Foreskin fibroblast (primary cell): ENCODE measurements at places on chromosomes 2 and 18.

GRCh38 chr2:105786231-105787230, 41.8 kb downstream of the NCK2 start:
- DNase-seq, result no peak

DNA sequence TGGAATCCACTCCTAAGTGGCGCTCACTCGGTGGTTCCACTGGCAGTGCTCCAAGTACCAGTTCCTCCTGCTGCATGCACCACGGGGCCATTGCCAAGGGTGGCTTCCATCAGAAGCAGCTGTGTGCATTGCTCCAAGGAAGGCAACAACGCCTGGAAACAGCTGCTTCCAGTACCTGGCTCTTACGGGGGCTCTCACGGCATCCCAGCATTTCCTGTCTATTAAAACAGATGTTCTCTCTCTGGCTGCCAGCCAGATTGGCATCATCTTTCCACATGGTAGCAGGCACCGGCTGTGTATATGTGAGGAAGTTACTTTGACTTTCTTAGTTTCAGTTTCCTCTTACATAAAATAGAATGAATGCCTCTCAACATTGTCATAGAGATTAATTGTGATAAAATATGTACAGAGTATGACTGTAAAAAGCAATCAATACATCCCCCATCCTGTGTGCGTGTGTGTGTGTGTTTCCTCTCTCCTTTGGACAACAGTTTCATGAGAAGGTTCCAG, 84.9 kb downstream of the CMPK2 start:
- peak; percentile 9 for DNase-seq

GRCh38 chr2:8685697-8686358, 4.0 kb downstream of the ID2 start:
- DNase-seq, result no peak

DNA sequence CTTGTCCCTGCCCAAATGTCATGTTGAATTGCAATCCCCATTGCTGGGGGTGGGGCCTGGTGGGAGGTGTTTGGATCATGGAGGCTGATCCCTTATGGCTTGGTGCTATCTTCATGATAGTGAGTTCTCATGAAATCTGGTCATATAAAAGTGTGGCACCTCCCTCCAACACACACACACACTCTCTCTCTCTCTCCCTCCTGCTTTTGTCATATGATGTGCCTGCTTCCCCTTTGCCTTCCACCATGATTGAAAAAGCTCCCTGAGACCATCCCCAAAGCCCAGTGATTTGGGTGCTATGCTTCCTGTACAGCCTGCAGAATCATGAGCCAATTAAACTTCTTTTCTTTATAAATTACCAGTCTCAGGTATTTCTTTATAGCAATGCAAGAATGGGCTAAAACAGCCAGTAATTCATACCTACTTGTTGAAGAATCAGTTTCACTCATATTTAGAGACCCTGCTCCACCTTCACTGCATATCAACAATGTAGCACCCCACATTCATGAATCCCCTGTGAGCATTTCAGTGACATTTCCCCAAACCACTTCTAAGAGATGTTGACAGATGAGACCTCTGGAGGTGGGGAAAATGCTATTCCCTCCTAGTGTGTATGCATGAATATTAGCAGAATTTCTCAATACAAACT, 54.8 kb upstream of the STK17B start:
- no peak for DNase-seq

- peak; percentile 0 for DNase-seq
Measured at GRCh38 chr2:152861349-152861942, 143.0 kb downstream of the ARL6IP6 start.

DNA sequence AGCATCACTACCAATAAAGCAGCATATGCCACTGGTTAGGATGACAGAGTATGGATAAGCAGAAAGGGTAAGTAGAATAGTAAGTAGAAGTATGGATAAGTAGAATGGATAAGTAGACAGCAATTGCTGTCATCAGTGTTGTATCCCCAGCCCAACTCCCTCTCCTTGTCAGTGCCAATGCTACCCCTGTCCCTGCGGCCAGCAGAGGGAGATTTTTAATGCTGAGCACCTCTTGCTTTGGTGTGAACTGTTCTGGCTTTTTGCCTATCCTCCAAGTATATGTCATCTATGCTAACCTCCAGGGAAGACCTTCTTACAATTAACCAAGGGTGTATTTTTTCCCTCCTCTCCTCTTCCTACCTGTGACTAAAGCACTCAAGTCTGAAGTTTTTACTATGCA, 136.7 kb upstream of the SPHKAP start:
- DNase-seq, result peak; percentile 4

DNA sequence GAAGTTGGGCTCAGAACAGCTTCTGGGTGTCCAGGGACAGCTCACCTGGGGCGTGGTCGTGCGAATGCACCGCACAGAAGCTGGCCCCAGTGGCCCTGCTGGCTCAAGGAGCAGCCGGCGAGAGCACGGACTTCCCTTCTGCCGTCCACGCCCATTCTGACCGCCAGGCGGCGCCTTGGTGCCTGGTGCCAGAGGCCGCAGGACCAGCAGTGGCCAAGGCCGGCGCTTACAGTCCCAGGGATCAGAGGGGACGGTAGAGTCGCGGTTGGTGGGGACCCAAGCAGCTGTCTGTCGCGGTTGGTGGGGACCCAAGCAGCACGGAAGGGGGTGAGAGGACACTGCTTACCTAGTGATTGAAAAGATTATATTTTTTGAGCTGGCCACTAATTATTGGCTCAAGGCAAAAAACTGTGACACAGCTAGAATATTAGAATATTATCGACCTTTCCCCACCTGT, 25.7 kb downstream of the NPPC start:
- DNase-seq, result peak; percentile 82

- DNase-seq, result no peak
Measured at GRCh38 chr2:7015007-7015950, 98.1 kb downstream of the RNF144A start.

- peak; percentile 48 for DNase-seq
Measured at GRCh38 chr2:46379213-46380037, 82.2 kb downstream of the EPAS1 start.

DNA sequence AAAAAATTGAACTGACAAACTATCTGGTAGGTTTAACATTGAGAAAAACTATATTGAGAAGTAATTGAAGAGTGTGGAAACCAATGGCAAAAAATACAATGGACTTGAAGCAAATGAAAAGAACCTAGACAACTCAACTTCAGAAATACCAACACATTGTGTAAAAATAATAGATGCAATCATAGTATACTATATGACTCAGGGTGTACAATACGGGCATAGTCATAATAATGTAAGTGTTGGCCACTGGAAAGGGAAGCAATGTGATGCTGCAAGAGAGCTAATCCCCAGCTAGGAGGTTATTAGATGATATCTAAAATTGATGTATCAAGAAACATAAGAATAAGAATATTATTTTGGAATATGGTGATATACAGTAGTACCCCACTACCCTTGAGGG, 45.3 kb downstream of the SMAD7 start:
- peak; percentile 52 for DNase-seq

- DNase-seq, result no peak
Measured at GRCh38 chr2:218717262-218717661, 6.6 kb downstream of the TTLL4 start.

GRCh38 chr18:78676622-78677482, 302.8 kb upstream of the SALL3 start:
- DNase-seq, result no peak

GRCh38 chr2:138814123-138814898, 34.1 kb upstream of the NXPH2 start:
- no peak for DNase-seq

- DNase-seq, result no peak
Measured at GRCh38 chr2:170404846-170405245, 226.9 kb downstream of the MYO3B start.

- no peak for DNase-seq
Measured at GRCh38 chr2:932320-933115, 18.1 kb upstream of the SNTG2 start.

DNA sequence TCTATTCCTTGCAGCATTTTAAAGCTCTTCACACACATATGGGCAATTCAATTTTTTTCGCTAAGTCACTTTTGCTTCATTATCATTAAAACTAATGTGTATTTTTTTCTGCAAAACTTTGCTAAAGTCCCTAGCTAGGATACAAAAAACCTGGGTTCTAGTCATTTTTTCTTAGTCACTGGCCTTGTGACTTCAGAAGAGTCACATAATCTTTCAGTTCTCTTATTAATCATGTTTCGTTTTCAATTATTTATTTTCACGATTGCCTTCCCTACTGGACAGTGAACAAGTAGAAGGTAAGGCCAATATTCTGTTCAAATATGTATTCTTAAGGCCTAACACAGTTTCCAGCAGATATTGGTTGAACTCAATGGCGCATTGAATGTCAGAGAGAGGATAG, 60.9 kb upstream of the CYRIA start:
- DNase-seq, result no peak

DNA sequence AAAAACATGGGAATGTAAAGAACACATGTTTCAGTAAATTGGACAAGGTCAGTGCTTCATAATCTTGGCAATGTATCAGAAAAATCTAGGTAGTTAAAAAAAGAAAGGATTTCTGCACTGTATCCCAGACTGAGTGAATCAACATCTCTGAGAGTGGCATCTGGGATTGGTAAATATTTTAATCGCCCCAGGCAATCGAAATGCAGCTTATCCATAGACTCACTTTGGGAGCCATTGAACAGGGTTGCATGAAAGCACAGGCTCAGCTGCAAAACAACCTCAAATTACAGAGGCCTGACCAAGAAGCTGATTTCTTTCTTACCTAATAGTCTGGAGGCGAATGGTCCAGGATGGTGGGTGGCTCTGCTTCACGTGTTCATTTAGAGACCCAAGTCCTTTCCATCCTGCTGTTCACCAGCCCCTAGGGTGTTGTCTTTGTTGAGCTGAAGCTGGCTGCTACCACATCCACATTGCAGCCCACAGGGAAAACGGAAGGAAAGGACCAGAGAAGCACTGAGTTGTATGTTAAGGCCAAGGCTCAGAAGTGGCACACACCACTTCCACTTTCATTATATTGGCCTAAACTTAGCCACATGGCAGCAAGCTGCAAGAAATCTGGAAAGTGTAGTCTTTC, 59.0 kb downstream of the MOGAT1 start:
- peak; percentile 62 for DNase-seq

- DNase-seq, result no peak
Measured at GRCh38 chr2:8709611-8710010, 27.8 kb downstream of the ID2 start.

DNA sequence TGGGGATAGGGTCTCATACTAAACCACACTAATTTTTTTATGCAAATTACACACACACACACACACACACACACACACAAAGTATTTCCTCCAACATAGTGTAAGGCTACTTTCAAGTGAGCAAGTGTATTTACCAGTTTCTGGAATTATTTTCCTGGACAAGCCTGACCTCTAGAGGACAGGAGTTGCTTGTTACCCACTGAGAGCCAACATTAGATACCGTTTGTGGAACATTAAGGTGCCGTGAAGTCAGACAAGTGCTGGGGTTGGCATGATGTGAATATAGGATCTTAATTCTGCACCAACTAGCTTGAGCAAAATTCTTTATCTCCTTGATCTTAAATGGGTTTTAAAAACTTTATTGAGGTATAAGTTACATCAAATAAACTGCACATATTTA, 39.3 kb upstream of the SERPINB2 start:
- peak; percentile 76 for DNase-seq

- no peak for DNase-seq
Measured at GRCh38 chr2:27741673-27742072, 29.8 kb upstream of the MRPL33 start.

- DNase-seq, result peak; percentile 12
Measured at GRCh38 chr2:138997856-138998517, 217.8 kb upstream of the NXPH2 start.

DNA sequence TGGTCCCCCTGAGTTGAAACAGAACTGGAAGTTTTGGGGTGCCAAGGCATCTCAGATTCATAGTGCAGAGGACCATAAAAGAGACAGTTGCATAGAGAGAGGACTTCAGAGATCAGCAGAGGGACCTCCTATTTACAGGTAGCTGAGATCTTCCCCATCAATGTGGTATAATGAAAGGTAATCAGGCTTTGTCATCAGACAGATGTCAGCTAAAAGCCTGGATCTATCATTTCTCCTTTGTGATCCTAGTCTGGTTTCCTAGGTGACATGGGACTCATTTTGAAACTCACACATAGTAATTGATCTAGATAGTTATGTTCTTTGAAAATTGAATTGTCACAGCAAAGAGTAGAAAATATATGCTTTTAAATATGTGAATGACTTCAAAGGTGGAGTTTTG, 443.5 kb upstream of the MAP2 start:
- no peak for DNase-seq

DNA sequence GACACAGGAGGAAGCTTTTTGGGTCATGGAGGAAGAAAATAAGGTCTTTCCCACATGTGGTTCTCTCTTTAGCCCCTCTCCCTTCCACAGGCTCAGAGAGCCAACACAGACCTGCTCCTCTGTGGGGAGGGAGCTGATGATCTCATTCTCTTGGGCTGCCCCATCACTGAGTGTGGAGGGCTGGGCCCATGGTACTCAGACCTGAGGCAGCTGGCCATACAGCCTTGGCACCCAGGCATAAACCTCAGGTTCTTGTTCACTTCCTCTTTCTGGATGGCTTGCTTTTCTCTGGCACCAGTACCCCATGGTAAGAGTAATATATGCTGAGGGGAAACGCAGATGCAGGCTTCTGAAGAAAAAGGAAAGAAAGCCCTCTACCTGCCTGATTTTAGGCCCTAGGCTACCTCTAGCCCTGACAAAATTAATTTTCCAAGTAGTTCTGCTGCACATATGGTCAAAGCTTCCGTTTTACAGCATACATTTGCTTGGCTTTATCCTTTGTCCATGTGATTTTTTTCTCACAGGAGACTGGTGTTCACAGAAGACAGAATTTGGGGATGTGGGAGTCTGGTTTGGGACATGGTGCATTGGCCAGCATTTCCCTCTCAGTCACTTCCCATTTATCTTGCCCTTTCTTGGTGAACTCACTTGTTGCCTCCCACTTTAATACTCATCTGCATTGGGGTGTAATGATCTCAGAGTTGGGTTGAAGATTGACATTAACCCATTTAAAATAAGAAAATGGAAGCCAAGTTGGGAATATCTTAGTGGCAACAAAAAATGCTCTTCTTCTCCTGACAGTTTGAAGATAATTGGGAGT, 11.1 kb downstream of the DHRS9 start:
- DNase-seq, result no peak

- DNase-seq, result no peak
Measured at GRCh38 chr18:57427429-57428201, 7.6 kb upstream of the ONECUT2 start.

DNA sequence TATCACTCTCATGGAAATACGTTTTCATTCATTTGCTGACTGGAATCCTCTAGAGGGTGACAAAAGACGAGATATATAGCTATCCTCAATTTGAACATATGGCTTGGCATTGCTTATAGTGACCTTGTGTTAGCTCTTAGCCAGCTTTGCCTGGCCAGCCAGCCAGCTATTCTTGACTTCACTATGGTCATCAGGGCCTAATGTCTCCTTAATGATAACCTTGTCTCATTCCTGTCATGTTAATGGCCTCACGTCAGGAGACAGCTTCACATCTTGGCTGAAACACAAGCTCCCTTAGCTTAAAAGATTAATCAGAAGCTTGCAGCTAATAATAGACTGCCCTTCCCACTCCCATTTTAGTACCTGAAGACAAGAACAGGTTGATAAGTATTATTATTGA, 1517.5 kb upstream of the PIK3C3 start:
- DNase-seq, result no peak
